ENCODE measurements at places on chromosomes 11 and 22. TPM values are rescaled to one million over a fixed set of nuclear protein-coding genes. Genes with fewer than 3 reads are reported as not detected.

The GTPBP1 gene
- 38.2 TPM for total RNA-seq

The PRAME gene
- total RNA-seq: 0.06 TPM

The KCNA4 gene
- not detected for total RNA-seq

The SSTR3 gene
- not detected for total RNA-seq

The SLC22A6 gene
- not detected for total RNA-seq

The PATE2 gene
- 0.13 TPM for total RNA-seq

The SLN gene
- not detected for total RNA-seq

The SCGB1A1 gene
- total RNA-seq: not detected

The SYT9 gene
- total RNA-seq: 0.13 TPM

The LRRN4CL gene
- 3.4 TPM for total RNA-seq

The ARHGAP20 gene
- 6.5 TPM for total RNA-seq

The C11orf42 gene
- total RNA-seq: not detected

The PVALB gene
- not detected for total RNA-seq

The MAJIN gene
- total RNA-seq: not detected

The CALCA gene
- total RNA-seq: not detected

The MS4A3 gene
- not detected for total RNA-seq

The EIF1AD gene
- total RNA-seq: 32.6 TPM

The CRYBB3 gene
- not detected for total RNA-seq

The DEUP1 gene
- not detected for total RNA-seq

The WNT11 gene
- total RNA-seq: 0.26 TPM

The SPTBN2 gene
- total RNA-seq: 1.2 TPM

Measured in aortic smooth muscle cell (primary cell).